Ovary (tissue), 10 donors: ENCODE measurements at places on chromosomes 12 and 14. TPM values are rescaled to one million over a fixed set of nuclear protein-coding genes. Genes with fewer than 3 reads are reported as not detected.

GRCh38 chr12:94749890-94750289 lies 99.5 kb upstream of the TMCC3 start:
- H3K4me1 ChIP-seq: peaks cover 8% of the 10 kb centered on the region
- H3K27ac ChIP-seq: no peak overlapping the region
- no peaks in the 10 kb centered on the region for H3K27me3 ChIP-seq
- H3K4me3 ChIP-seq: no peak overlapping the region
- H3K36me3 ChIP-seq: no peaks in the 10 kb centered on the region
- no peak for DNase-seq

DNA sequence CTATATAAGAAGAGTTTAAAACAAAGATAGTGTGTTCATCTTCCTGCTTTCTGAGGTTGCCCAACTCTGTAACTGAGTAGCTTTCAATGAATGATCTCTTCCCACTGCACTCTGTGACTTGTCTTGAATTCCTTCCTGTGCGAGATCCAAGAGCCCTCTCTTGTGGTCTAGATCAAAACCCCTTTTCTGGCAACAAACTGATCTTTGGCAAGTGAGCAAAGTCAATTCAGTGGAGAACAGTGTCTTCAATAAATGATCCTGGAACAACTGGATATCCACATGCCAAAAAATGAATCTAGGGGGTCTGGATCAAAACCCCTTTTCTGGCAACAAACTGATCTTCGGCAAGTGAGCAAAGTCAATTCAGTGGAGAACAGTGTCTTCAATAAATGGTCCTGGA lies 8.5 kb downstream of the CFAP54 start:
- H3K4me1 ChIP-seq: no peaks in the 10 kb centered on the region
- no peak for DNase-seq
- no peak overlapping the region for H3K27ac ChIP-seq

DNA sequence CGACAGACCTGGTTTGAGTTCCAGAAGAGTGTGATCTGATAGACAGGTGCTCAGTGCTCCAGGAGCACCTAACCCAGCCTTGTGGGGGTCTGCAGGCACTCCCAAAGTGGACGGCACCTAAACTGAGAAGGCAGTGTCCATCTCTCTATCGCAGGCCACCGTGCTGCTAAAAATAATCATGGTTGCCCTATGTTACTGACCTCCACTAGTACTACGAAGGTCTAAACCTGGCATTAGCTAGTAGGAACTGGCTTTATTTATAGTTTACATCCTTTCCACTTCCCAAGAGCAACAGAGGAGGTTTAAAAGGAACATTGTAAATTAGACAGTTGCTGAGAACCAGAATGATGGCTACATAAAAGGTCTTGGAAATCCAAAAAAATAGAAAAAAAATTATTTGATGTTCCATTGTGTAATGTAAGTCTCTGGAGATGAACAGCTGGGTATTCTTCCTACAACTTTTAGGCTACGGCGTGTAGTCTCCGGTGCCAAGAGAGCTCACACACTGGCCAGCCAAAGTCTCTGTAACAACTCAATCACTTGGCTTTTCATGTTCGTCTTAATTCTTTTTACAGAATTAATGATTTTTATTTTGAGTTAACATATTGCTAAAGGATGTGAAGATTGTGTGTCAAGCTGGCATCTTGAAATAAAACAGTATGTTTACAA lies 27.3 kb downstream of the PPFIBP1 start:
- no peaks in the 10 kb centered on the region for H3K36me3 ChIP-seq
- no peak overlapping the region for H3K4me3 ChIP-seq
- no peaks in the 10 kb centered on the region for H3K27me3 ChIP-seq
- DNase-seq: no peak
- H3K4me1 ChIP-seq: peaks cover 47% of the 10 kb centered on the region

GRCh38 chr14:64760146-64760755 lies 56.0 kb downstream of the PLEKHG3 start:
- DNase-seq: peak; percentile 50
- H3K27me3 ChIP-seq: no peaks in the 10 kb centered on the region
- no peak overlapping the region for H3K4me3 ChIP-seq
- H3K27ac ChIP-seq: no peak overlapping the region
- peaks cover 35% of the 10 kb centered on the region for H3K4me1 ChIP-seq

- DNase-seq: no peak
- no peaks in the 10 kb centered on the region for H3K4me1 ChIP-seq
- H3K27me3 ChIP-seq: no peaks in the 10 kb centered on the region
- H3K27ac ChIP-seq: no peak overlapping the region
- H3K36me3 ChIP-seq: no peaks in the 10 kb centered on the region
Observed at GRCh38 chr12:130075497-130076076, 86.7 kb upstream of the FZD10 start.

GRCh38 chr12:49866859-49867569 lies 24.1 kb upstream of the BCDIN3D start:
- H3K4me3 ChIP-seq: no peak overlapping the region
- H3K27me3 ChIP-seq: no peaks in the 10 kb centered on the region
- H3K4me1 ChIP-seq: peaks cover 21% of the 10 kb centered on the region
- DNase-seq: peak; percentile 85
- H3K27ac ChIP-seq: no peak overlapping the region
- H3K36me3 ChIP-seq: no peaks in the 10 kb centered on the region

DNA sequence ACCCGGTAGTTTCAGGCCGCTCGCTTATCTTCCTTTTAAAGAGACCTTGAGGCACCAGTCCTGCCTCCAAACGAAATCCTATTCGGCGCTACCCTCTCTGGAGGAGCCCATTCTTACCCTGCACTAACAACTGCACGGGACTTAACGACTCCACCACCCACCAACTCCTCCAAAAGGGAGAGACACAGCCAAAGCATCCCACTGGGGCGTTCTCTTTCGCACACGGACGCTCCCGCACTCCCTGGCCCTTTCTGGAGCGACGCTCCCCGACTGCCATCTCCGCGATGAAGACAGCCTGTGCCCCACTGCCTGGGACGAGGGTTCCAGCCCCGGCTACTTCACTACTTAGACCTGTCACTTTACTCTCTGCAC lies 650 bp downstream of the GALC start:
- H3K36me3 ChIP-seq: no peaks in the 10 kb centered on the region
- peaks cover 5% of the 10 kb centered on the region for H3K4me1 ChIP-seq
- peak overlapping the region; percentile 76 for H3K4me3 ChIP-seq
- peak overlapping the region; percentile 91 for H3K27ac ChIP-seq
- H3K27me3 ChIP-seq: no peaks in the 10 kb centered on the region

DNA sequence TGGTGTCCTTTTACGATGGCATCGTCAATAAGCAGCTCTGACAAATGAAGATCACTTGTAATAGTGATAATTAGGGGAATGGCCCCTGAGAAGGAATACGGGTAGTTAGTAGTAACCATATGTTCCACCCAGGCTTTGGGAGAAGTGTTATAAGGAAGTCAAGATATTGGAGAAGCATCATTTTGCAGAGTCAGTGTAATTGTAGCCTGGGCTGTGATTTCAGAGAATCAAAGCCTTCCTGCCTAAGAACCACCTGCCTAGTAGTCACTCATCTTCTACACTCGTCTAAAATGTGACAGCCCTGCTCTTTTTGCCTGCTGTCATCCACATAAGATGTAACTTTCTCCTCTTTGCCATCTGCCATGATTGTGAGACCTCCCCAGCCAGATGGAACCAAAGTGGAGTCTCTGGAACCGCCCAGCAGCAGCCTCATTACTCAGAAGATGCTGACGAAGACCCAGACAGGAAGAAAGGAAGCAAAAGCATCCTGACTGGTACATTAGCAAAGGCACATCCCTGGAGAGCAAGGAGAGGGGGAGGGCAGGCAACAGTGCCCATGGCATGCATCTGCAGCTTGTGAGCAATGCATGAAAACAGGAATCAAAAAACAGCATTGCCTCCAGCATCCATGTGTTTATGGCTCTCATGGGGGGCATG lies 12.6 kb upstream of the EDDM3A start:
- peaks cover 3% of the 10 kb centered on the region for H3K4me1 ChIP-seq
- no peak overlapping the region for H3K4me3 ChIP-seq
- H3K27ac ChIP-seq: no peak overlapping the region
- no peak for DNase-seq
- no peaks in the 10 kb centered on the region for H3K27me3 ChIP-seq

Gene MSI1
- 1.9 TPM for total RNA-seq

Gene BRAP
- 16.9 TPM for total RNA-seq

Gene HVCN1
- 7.8 TPM for total RNA-seq

- H3K27ac ChIP-seq: no peak overlapping the region
- DNase-seq: no peak
- no peaks in the 10 kb centered on the region for H3K27me3 ChIP-seq
- no peak overlapping the region for H3K4me3 ChIP-seq
- no peaks in the 10 kb centered on the region for H3K36me3 ChIP-seq
Observed at GRCh38 chr12:122076743-122077495, 1.6 kb upstream of the MLXIP start.

DNA sequence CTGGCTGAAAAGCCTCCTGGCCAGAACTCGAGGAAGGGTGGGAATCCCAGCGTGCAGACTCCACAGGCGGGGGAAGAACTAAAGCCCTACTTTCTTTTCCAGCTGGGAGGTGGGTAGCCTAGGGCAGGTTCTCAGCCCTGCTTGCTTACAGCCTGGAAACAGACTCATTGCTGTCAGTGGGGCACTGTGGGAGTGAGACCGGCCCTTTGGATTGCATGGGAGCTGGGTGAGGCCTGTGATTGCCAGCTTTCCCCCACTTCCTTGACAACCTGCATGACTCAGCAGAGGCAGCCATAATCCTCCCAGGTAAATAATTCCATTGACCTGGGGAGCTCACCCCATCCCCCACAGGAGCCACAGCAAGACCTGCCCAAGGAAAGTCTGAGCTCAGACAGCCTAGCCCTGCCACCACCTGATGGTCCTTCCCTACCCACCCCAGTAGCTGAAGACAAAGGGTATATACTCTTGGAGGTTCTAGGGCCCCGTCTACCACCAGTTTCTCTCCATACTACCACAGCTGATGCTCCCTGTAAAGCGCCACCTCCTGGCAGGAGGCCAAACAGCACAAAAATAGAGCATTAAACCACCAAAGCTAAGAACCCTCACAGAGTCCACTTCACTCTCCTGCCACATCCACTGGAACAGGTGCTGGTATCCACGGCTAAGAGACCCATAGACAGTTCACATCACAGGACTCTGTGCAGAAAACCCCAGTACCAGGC lies 294.1 kb downstream of the SEC23A start:
- no peak overlapping the region for H3K4me3 ChIP-seq
- no peak for DNase-seq
- H3K27me3 ChIP-seq: no peaks in the 10 kb centered on the region
- no peaks in the 10 kb centered on the region for H3K4me1 ChIP-seq

Gene GPR135
- 6.9 TPM for total RNA-seq

Gene IAPP
- total RNA-seq: not detected

DNA sequence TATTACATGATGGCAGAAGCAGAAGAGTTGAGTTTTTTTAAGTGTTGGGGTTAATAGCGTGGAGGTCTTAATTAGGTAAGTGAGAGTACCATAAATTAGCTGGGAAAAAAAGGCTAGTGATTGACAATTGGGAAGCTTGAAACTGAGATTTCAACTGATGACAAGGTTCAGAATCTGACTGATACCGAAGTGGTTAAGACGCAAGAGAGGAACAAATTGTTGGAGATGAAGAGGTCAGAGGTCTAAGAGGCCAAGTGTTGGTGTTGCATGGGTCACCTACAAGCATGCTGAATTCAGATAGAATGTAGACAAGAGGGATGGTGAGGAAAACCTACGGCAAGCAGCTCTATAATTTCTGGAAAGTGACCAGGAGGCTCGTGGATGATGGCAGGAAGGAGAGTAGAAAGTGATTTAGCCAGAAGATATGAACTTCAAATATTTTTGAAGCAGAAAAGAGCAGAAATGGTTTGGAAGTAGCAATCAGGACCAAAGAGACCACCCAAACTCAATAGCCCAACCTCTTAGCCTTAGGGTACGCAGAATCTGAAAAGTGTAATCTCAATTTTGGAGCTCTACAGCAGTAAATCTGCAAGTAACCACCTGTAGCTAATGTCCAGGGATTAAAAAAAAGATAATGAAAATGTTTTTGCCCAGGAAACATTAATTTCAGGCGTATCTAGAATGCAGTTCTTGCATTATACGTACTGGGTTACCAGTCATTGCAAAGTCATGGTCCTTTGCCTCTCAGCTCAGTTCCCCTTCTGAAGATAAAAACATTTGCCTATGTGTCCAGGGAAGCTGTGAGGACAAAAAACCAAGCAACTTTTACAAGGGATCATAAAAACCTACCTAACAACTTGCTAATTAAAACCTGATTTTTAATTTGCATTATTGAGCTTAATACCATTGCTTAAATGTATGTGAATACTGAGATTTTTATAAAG lies 1.7 kb upstream of the TMPO start:
- H3K4me3 ChIP-seq: peak overlapping the region; percentile 100
- H3K27ac ChIP-seq: peak overlapping the region; percentile 91
- H3K27me3 ChIP-seq: no peaks in the 10 kb centered on the region
- DNase-seq: no peak

Gene KRT8
- 70.0 TPM for total RNA-seq

Gene GLT1D1
- not detected for total RNA-seq

DNA sequence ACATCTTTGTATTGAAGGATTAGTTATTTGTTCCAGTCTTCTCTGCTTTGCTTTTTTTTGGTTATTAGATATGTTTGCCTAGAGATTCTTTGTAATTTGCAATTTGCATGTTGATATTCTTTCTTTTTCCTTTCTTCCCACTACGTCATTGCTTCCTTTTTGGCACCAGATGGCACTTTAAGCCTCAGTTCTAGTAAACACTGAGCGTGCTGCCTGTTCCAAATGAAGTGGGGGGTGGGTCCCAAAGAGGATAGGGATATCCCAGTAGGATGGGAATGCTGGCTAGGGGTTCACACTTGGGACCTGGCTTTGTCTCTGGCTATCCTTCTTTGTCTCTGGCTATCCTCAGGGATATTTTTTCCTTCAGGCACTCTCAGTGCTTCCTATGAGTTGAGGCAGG lies 17.0 kb downstream of the EAPP start:
- no peak for DNase-seq
- H3K36me3 ChIP-seq: no peaks in the 10 kb centered on the region
- H3K4me1 ChIP-seq: no peaks in the 10 kb centered on the region
- no peak overlapping the region for H3K27ac ChIP-seq

DNA sequence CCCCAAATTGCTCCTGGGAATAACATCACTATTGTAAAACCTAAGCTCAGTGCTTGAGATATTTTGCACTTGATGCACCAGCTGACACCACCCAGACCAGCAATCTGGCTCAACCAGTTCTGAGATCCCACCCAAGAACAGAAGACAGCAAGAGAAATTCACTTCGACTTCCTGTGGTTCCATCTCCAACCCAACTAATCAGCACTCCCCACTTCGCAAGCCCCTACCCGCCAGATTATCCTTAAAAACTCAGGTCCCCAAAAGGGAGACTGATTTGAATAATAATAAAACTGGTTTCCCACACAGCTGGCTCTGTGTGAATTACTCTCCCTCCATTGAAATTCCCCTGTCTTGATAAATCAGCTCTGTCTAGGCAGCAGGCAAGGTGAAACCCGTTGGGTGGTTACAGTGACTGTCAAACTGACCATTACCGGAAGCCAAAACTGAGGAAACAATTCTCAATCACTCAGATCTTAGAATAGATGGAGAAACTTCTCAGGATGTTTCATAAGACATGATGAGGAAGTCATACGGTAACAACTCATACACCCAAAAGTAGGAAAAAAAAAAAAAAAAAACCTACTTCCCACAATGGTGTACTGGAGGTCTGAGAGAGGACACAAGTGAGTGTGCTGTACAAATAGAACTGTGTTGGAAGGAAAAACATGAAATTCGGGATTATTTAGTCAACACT lies 92.4 kb downstream of the TMTC1 start:
- H3K4me3 ChIP-seq: no peak overlapping the region
- no peaks in the 10 kb centered on the region for H3K36me3 ChIP-seq
- no peak overlapping the region for H3K27ac ChIP-seq
- no peaks in the 10 kb centered on the region for H3K27me3 ChIP-seq

GRCh38 chr12:95637471-95638155 lies 86.3 kb upstream of the USP44 start:
- no peak for DNase-seq
- H3K27ac ChIP-seq: no peak overlapping the region
- H3K4me1 ChIP-seq: no peaks in the 10 kb centered on the region
- no peaks in the 10 kb centered on the region for H3K27me3 ChIP-seq
- H3K36me3 ChIP-seq: no peaks in the 10 kb centered on the region
